Activated naive CD8-positive, alpha-beta T cell treated with anti-CD3 and anti-CD28 coated beads for 36 hours (primary cell): ENCODE measurements at places on chromosomes 1 and 21.

DNA sequence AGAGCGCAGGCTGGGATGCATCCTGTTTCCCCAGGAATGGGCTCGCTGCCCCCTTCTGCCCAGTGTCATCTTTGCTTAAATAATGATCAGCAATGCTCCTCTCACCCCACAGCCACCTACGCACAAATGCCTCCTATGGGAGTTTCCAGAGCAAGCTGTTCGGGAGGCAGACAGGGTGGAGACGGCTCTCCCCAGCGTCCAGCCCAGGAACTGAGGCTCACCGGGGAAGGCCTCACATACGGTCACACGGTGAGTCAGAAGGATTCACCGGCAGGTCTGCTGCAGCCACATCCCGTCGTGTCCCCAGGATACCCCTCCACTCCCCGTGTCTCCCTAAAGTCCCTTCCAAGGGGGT lies 40.3 kb upstream of the RUNX3 start:
- peaks cover 74% of the 10 kb centered on the region for H3K4me1 ChIP-seq
- H3K4me3 ChIP-seq = peak overlapping the region; percentile 81
- H3K27ac ChIP-seq = peak overlapping the region; percentile 92
- peaks cover 29% of the 10 kb centered on the region for H3K36me3 ChIP-seq
- H3K27me3 ChIP-seq = no peaks in the 10 kb centered on the region
- DNase-seq = no peak

- no peak overlapping the region for H3K27ac ChIP-seq
- no peaks in the 10 kb centered on the region for H3K4me1 ChIP-seq
- no peaks in the 10 kb centered on the region for H3K36me3 ChIP-seq
- DNase-seq = no peak
- H3K27me3 ChIP-seq = no peaks in the 10 kb centered on the region
Measured at GRCh38 chr1:195979646-195980045, 628.6 kb downstream of the KCNT2 start.

DNA sequence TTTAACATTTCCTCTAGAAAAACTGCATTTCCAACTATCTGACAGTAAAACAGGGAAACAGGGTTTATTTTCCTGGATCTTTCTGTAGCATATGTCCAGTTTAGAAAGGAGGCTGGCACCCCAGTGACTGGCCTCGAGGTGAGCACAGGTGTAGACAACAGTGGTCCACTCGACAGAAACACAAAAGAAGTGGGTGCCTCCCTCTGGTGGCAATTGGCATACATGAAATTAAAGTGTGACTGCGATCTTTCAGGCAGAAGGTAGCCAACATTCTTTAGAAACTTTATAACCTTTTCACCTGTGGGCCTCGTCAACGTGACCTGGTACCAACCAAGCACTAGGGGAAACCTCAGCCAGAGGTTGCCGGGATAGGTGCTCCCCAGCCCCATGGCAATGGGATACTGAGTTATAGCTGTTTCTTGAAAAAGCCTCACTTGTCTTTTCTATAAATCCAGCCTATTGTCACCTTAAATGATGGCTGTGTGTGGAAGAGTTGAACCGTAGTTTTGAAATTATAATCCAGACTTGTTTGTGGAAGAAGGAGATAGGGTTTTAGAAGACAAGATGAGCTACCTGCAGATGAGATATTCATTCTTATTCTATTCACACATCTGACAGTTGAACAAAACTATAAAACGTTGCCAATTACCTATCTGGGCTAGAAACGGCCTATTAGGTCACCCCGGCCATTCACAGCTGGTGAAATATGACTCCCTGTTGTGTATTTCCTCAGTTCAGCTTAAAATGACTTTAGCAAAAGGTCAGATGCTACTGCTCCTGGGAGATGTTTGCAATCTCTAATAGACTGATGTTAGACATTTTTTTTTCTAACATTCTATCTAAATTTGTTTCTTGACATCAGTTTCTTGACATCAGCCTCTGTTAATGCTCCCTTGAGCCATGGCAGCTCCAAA lies 44.3 kb downstream of the PCP4 start:
- H3K4me3 ChIP-seq = no peak overlapping the region
- H3K27me3 ChIP-seq = peaks cover 4% of the 10 kb centered on the region
- no peaks in the 10 kb centered on the region for H3K36me3 ChIP-seq

DNA sequence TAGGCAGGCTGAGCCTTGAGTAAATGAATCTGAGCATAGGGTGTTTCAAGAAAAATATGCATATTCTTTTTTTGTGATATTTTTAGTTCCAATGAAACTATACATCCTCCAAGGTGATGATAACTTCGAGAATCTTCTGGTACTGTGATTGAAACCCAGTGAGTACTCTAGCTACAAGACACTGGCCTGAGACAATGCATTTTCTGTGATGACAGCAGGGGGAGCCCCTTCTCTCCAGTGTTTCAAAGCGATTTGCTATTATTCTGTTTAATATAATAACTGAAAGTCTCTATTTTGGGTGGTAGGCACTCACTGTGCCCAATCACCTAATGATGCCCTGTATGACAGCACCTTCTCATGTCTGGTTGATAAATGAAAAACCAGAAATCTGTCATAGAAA lies 12.1 kb downstream of the IRF2BP2 start:
- H3K36me3 ChIP-seq = peaks cover 13% of the 10 kb centered on the region
- H3K27me3 ChIP-seq = no peaks in the 10 kb centered on the region
- no peak overlapping the region for H3K27ac ChIP-seq
- no peak overlapping the region for H3K4me3 ChIP-seq
- peaks cover 53% of the 10 kb centered on the region for H3K4me1 ChIP-seq

DNA sequence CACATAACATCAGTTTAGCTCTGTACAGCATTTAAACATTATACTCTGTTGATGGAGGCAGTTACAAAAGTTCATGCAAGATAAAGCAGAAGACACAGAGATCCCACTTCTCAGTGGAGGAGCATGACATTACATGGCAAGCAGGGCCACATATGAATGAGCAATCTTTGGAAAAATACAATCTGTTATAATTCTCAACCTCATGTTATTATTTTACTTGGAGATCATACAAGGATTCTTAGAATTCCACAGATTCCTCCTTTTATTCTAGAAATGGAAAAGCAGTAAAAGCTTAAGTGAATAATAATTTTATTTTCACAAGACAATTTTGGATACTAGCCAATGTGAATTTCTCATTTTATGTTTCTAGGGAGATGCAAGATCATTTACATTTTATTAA lies 66.6 kb downstream of the IFI44 start:
- H3K27me3 ChIP-seq = no peaks in the 10 kb centered on the region
- no peak for DNase-seq
- H3K4me1 ChIP-seq = no peaks in the 10 kb centered on the region
- no peak overlapping the region for H3K27ac ChIP-seq
- no peak overlapping the region for H3K4me3 ChIP-seq

GRCh38 chr1:150235294-150235851 lies 539 bp downstream of the ANP32E start:
- H3K27me3 ChIP-seq = peaks cover 9% of the 10 kb centered on the region
- no peak overlapping the region for H3K4me3 ChIP-seq
- H3K4me1 ChIP-seq = peaks cover 16% of the 10 kb centered on the region
- H3K36me3 ChIP-seq = peaks cover 23% of the 10 kb centered on the region
- DNase-seq = peak; percentile 52
- H3K27ac ChIP-seq = no peak overlapping the region
